ENCODE measurements at places on chromosomes 4 and X.

GRCh38 chrX:150253959-150254620, 109.0 kb upstream of the MAMLD1 start:
- DNase-seq, result no peak

- DNase-seq, result no peak
Observed at GRCh38 chr4:97317671-97318070, 825.6 kb downstream of the STPG2 start.

DNA sequence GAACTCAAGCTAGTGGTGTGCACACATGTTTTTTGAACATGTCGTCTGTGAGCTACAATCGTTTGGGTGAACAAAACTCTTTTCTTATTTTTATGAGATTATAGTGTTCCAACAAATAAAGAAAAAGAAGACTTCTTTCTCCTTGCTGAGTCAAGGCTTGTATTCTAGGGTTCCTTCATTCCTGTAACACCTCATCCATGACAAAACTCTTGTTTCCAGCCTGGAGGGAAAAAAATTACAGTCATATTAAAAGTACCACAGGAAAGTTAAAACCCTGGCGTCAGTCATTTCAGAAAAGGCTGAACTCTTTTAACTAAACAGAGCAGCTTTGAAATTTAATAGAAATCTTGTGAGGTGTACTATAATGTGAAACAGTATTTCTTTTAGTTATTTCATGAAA, 79.2 kb upstream of the BOD1L1 start:
- no peak for DNase-seq

DNA sequence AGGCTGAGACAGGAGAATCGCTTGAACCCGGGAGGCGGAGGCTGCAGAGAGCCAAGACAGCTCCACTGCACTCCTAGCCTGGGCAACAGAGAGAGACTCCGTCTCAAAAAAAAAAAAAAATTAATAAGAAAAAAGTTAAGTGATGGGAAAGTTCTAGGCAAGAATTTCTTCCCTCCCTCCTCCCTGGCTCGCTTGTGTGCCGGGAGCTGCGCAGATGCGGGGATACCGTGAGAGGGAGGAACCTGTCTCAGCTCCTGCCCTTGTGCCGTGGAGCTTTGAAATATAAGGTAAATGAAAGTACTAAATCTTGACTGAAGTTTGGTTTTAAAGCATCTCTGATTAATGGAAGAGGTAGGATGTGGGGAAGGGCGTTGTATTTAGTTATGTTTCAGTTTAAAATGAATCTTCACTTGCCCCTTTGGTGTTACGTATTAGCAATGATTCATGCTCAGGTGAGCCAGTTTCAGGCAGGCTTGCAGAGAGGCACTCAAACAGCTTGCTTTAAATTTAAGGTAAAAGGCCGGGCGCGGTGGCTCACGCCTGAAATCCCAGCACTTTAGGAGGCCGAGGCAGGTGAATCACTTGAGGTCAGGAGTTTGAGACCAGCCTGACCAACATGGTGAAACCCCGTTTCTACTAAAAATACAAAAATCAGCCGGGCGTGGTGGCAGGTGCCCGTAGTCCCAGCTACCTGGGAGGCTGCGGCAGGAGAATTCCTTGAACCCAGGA, 1.4 kb upstream of the UFSP2 start:
- no peak for DNase-seq

DNA sequence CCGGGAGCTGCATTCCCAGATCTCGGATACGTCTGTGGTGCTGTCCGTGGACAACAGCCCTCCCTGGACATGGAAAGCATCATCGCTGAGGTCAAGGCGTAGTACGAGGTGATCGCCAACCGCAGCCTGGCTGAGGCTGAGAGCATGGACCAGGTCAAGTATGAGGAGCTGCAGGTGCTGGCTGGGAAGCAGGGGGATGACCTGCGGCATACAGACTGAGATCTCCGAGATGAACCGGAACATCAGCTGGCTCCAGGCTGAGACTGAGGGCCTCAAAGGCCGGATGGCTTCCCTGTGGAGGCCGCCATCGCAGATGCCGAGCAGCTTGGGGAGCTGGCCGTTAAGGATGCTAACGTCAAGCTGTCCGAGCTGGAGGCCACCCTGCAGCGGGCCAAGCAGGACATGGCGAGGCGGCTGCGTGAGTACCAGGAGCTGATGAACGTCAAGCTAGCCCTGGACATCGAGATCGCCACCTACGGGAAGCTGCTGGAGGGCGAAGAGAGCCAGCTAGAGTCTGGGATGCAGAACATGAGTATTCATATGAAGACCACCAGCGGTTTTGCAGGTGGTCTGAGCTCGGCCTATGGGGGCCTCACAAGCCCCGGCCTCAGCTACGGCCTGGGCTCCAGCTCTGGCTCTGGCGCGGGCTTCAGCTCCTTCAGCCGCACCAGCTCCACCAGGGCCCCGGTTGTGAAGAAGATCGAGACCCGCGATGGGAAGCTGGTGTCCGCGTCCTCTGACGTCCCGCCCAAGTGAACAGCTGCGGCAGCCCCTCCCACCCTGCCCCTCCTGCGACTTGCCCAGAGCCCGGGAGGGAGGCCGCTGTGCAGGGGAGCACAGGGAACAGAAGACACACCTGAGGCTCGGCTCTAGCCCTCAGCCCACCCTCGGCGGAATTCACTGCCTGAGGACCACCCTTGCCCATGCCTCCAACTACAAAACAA, 29.4 kb upstream of the GABRA3 start:
- DNase-seq, result no peak

GRCh38 chr4:6768539-6768905, 14.0 kb upstream of the KIAA0232 start:
- no peak for DNase-seq

DNA sequence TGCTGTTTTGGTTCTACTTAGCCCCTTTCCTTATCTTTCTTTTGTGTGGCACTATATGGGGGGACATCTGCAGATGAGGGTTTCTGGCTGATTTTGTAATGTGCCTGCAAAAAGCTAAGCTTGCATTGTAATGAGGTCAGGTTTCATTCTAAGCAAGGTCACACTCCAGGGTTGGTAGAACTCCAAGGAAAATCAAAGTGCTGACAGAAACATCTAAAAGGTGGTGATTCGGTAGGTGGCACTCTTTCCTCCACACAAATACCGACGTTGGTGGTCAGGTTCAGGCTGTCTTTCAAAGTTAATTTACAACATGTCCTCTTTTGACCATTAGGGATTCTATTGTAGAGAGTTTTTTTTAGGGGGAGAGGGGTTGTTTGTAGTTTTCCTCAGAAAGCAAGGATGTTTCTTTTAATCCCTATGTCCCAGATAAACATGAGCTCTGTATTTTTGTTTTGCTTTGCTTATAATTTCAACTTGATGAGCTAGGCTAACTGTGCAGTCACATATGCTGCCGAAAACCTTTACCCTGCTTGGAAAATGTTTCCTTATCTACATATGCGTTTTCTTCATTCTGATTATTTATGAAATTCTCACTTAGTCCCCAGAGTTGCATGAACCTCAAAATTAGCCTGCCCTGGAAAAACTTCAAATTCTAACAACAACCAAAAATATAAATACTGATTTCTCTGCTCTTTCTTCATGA, 434.2 kb downstream of the PPARGC1A start:
- DNase-seq, result no peak

- DNase-seq, result no peak
Observed at GRCh38 chr4:121712783-121713182, 16.0 kb upstream of the ANXA5 start.

DNA sequence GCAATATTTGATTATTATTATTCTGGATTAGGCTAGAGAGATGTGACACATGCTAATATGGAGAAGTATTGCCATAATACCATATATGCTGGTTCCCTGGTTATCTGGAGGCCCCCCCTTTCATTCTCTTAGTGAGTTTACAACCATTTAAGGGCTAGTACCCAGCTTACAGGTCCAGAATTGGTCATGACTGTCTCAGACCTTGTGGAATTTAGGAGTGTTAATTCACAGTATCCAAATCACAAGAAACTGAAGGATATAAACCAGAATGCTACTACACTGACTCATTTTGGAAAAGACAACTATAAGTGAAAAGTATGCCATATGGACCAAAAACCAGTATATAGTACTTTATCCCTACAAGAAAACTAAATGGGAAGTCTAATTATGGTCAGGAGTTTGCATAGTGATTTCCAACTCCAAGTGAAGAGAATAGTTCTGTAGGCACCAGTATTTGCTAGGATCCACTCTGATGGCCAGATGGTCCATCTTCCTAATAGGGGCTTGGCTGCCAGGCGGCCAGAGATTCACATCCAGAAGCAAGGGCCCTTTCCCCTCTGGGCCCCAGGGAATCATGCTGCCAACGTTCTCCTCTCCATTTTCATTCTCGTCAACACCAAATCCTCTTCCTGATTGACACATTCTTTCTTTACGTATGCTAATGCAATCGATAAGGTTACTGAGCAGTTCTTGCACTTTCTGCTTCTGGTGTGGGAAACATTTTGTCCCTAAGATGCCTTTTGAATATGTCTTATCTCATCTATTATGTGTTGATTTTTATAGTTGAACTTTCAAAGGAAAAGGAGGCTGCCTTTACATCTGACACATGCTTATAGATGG, 123.6 kb downstream of the SHROOM3 start:
- no peak for DNase-seq

- no peak for DNase-seq
Observed at GRCh38 chr4:156718226-156718625, 253.4 kb downstream of the PDGFC start.

DNA sequence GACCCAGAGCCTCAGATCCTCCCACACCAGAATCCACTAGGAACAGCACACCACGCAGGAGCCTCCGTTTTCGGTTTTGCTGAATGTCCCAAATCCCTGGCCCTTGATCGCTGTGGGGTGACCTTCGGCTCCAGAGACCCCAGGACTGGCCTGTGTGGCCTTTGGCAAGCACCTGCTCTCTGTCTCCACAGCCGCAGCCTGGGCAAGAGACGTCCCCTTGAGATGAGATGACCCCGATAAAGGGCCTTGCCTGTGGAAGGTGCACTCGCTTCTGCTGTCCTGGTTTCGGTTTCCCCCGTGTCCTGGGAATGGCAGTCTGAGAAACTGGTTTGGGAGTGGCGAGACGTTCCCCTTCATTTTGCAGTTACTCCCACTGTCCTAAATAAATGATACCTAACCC, 9.6 kb downstream of the PSAPL1 start:
- DNase-seq, result no peak

DNA sequence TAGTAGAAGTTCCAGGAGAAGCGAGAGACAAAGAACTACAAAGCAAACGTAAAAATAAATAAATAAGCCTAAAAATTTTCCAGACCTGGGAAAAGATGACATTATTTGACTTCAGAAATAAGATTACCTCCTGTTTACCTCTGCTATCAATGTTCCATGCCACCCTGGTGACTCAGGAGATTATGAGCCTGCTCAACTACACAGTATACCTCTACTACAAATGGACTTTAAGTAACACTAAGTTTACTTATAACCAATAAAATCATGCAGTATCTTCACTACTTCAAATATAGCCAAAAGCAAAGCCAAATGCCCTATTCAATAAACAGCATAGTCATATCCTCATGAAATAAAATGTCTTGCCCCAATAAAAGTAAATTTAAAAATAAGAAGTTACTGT, 105.4 kb downstream of the CYLC1 start:
- no peak for DNase-seq

DNA sequence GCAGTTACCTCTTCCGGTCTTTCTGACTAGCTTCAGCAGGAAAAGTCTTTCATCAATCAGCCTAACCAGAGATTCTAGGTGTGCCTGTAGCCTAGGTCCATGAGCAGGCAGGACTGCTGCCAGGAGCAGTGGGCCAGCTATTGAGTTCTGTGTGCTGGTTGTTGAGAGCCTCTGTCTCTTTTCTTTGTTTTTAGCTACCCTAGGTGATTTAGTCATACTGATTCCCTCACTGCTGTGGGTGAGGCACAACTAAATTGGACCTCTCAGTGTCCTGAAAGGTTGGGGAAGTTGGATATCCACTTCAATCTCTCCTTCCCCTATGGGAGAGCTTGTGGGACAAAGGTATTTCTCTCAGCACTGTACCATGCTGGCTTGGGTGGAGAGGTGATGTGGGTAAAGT, 354.9 kb downstream of the GPAT3 start:
- DNase-seq, result no peak

DNA sequence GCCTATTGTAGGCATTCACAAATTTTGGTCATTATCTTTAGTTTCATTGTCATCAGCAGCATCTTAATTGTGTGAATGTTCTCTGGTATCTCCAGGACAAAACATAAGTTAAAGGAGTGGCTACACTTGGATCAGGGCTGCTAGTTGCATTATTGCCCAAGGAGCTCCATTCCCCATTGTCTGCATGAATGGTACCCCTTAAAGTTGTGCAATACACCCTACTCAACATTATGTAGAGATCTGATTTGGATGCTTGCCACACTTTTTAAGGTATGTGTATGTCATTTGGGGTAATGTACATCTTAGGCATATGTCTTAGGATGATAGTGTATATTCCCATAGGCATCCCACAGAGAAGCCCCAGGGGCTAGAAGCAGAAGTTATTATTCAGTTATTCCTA, 2.9 kb downstream of the GRXCR1 start:
- DNase-seq, result no peak

DNA sequence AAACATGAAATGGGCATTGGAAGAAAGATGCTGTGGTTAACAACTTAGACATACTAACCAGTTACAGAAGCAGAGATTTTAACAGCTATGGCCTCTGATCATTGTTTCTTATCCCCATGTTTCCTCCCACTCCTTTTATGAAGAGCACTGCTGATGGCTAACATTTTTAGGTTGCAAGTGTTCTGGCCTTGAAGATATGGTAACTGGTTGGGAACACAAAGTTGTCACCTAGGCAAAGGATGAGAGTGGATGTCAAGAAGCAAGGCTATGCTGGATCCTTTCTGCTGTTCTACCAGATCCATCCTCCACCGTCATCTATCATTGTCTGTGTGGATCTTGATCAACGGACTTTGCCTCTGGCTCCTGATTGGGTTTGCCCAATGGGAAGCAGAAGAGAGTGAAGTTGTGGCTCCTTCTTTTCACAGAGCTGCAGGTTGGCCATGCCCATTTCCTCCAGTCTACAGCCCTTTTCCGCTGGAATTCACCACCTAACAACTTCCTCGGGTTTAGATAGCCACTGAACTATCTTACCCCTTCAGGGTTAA, 48.9 kb upstream of the SPP1 start:
- DNase-seq, result no peak

DNA sequence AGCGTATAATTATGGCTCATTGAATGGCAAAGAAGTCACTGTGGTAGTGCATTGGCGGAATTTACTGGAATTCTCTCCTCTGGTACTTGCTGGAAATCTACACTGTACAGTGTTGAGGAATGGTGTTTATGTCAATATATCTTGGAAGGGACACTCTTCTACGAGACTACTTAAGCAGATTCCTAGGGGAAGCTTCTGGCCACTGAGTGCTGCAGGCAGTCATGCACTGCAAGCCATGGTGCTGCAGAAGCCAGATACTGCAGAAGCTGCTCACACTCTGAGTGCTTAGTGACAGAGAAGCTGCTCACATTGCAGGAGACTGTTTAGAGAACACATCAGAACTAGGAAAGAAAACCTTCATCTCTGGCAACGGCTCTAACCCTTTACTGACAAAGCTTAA, 725.0 kb downstream of the CCSER1 start:
- DNase-seq, result no peak

DNA sequence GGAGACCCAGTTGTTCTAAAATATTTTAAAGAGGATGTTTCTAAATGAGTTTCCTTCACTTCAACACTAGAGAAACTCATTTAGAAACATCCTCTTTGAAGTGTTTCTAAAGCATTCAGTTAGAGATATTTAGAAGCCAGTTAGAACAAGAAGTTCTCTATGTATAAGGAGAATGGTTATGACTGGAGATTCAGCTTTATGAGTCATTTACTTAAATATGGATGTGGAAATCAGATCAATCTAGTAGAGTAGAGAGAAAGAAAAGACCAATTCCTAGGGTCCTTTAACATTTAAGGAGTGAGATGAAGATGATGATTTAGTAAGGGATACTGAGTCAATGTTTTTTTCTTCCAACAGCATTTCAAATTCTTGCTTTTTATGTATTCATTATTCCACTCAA, 234.1 kb downstream of the GRXCR1 start:
- DNase-seq, result no peak
